ENCODE measurements at places on chromosomes 1 and 21.

- DNase-seq: no peak
Measured at GRCh38 chr1:32881871-32882850, 4.1 kb upstream of the HPCA start.

DNA sequence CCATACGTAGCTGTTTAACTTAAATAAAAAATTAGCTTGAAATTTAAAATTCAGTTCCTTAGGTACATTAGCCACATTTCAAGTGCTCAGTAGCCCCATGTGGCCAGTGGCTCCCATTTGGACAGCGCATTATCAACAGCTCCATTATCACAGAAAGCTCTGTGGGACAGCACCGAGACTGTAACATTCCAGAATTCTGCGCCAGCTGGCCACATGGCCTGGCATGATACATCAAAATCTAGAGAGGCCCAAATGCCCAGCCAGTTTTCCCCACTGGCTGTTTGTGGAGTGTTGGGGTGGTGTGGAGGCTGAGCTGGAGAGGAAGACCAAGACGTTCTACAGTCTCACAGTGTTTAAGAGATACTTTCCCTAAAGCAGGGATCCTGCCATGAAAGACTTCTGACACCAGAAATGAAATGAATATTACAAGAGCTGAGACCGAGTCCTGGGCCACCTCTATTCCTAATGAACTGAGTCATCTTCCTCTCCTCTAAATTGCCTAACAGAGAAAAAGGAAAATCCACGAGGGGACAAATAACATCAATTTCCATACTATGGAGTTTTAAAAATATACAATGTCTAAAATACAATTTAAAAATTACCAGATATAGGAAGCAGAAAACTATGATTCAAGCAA lies 27.3 kb upstream of the ACTA1 start:
- DNase-seq: no peak

DNA sequence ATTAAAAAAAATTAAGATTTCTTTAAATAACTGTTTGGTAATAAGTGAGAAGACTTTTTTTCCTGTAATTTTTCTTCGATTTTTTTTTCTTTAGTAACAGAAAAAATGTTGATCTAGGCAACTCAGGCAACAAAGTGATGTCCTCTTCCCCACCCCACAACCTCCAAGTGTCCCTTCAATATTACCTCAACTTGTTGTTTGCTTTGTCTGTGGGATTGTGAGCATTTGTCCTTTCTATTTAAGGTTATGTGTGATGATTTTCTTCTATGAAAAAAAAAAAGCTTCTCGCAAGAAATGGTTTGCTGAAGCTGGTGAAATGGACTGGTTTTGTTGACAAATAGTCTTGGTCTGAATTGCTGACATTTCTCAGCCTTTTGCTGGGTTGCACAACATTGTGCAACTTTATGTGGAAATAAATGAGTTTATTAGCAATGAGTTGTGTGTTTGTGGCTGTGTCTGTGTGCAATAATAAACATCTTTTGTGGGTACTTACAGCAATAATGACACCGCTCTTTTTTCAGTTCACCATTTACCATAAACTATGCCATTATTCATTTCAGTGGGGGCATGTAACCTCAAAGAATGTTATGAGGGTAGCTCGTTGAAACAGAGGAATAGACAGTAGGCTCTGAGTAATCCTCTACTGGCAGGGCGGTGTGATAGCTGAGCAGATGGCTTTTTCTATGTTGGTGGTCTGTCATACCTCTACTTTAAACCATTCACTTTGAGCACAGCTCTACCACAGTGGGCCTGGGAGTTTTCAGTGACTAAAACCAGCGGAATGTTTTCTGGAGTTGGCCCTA lies 218.4 kb downstream of the HLX start:
- DNase-seq: peak; percentile 90

DNA sequence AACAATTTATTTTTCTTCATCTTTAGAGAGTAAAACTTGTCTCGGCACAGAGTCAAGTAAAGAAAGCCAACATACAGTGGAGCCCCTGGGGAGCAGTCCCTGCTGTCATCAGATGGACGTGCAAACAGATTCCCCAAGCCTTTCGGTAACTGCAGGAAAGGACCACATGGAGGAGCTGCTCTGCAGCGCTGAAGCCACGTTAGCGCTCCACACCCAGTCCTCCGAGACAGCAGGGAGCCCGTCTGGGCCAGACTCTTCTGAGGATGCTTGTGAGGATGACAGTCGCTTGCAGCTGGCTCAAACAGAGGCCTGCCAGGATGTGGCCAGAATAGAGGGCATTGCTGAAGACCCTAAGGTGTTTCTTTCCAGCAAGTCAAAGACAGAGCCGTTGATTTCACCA lies 77.1 kb upstream of the SCCPDH start:
- peak; percentile 73 for DNase-seq

Measured in fibroblast of pulmonary artery (primary cell).